Left renal cortex interstitium (tissue), 4 donors: ENCODE measurements at places on chromosomes 7 and 10. TPM values are rescaled to one million over a fixed set of nuclear protein-coding genes. Genes with fewer than 3 reads are reported as not detected.

Gene AKR1E2
- polyA plus RNA-seq, result 9.4 TPM

DNA sequence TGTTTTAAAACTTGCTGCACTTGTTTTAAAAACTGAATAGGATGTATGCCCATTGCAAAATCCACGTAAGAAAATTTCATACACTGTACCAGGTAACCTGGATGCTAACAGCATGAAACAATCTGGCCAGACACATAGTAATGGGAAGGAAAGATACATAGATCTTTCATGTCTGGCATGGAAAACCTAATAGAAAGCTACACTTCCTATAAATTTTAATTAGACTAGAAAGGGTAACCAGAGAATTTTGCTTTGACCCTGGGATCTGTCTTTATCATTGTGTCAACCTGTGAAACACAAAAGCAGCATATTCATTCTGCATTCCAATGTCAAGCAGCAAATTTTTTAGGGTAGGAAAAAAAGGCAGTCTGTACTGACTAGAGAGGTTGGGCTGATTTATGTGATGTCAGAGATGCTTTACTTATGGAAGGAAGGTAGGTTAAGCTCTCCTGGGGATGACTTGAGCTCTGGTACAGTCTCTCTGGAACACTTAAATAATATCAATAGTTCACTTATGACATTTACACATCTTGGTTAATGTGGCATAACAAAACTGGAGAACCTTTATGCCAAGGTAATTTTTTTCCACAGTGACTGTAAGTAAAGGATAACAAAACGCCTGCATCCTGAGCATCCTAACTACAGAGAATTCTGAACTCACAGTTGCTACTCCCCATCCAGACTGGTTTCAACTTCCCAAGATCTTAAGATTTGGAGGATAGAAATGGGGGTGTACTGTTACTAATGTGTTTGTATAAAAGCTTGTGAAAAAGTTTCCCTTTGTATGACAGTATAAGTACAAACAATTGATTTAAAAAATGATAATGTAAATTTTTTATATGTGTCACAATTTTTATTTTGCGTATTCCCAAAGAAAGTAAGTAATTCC is 44.7 kb downstream of the DOCK4 start:
- DNase-seq, result no peak

DNA sequence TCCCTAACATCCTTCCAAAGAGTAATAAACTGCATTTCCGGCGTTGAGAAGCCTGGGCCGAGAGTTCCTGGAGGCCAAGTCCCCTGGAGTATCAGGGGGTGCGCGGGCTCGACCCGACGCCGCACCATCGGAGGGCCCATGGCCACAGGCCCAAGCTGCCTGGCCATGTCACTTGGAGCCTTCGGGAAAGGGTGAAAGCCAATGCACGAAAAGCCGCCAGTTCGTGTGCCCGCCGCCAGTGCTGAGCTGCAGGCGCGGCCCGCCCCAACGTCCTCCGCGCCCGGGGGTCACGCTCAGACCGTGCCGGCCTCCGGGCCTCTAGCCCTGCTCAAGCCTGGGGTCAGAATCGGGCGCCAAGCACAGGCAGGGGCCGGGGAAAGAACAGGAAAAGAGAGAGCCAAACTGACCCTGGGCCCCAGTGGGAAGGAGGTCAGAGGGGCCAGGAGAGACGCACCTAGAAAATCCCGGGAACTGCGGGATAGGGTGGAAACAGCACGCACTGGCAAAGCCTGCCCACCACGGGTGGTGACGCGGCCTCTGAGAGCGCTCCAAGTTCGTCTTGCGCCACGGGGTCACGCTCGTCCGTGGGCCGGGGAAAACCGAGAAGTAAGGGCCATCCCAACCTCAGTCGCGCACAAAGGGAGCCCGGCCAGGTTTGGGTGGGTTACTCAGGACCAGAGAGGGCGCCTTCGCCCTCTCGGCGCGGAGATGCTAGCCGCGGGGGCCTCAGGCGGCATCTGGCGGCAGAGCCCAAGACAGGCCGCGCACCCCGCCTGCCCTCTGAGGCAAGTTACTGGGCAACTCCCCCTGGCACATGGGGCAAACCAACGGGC is 4.2 kb upstream of the EBF3 start:
- DNase-seq, result no peak

DNA sequence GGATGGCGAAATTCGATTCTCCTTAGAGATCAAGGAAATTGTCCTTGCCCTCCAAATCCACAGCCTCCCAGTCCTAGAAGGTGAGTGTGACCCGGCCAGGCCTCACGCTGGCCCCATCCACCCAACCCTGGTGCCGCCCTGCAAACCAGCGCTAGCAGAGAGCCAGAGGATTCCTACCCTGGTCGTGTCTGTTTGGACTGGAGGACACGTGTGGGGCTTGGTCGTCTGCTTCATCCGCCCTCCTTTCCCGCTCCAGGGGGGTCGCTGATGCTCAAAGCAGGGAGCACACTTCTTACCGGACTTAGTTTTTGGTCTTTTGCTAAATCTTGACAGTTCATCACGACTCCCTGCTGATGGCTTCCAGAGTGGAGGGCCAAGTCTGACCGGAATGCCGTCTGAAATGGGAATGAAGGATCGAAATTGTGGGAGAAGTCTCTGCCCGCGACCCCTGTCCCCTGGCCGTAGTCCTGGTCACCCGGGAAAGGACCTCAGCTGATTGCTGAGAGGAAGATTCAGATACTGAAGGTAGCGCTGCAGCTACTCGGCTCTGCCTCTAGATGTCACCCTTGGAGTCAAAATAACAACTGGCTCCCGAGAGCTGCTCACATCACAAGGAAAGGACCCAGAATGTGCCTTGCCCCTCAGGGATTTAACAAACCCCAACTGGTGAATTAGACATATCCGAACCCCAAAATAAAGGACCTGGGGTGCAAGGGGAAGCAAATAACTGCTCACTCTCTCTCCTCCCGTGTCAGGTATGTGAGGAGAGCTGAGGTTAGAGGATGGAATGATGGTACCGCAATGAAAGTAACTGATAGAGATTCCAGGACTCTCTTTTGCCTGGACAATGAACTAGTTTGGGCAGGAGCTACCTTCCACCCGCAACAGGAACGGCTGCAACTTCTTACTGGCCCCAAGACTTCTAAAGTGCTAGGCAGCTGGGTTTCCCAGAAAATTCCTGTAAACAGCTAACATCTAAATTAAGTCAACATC is 23.5 kb upstream of the ORC5 start:
- no peak for DNase-seq

DNA sequence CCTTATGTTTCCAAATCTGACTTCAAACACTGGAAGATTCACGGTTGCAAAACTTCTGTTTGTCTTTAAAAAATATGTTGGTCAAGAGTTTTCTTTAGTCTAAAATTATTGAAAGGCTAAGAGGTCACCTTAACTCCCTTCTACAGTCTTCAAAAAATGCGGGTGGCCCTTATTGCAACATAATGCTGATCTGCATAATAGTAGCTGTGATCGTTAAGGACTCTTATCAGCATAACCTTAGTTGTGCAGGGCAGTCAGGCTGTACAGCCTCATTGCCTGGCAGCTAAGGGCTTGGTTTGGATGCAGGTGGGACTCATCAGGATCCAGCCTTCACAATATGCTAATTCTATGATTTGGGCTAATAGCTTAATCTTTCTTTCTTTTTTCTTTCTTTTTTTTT is 15.0 kb downstream of the KIAA1217 start:
- no peak for DNase-seq

GRCh38 chr7:151206914-151207313 is 3.4 kb downstream of the H2BK1 start:
- DNase-seq, result no peak

Gene AFAP1L2
- polyA plus RNA-seq, result 49.1 TPM

DNA sequence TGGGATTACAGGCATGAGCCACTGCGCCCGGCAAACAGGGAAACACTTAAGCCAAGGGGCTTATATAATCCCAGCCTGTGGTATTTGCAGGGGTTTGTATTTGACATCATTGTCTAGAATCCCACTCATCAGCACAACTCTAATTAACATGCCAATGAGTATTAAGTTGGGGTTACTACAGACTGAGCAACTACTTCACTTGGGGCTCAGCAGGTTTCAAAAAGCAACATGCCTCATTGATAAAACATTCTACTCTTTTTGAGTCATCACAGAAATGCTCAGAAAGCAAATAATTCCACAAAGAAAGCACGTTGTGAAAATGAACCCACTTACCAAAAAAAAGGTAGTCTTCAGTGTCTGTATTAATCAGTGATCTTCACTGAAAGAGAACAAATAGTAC is 236.9 kb upstream of the CELF2 start:
- no peak for DNase-seq

DNA sequence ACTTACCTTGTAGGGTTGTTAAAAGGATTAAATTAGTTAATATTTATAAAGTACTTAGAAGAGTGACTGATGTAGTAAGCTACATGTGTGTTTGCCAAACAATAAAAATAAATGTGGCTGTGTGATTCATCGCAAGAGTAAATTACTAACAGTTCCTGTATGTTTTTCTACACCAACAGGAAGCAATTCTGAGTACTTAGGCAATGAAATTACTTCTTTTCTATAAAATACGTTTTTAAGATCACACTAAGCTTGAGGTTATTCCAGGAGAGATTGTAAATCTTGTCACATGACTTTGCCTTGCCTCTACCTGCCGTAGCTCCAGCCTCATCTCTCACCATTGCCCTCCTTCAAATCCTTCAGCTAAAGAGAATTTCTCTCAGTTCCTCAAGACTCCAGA is 18.1 kb upstream of the GSTK1 start:
- DNase-seq, result no peak

GRCh38 chr10:60952846-60953220 is 8.8 kb upstream of the RHOBTB1 start:
- no peak for DNase-seq

Gene SFTPA1
- not detected for polyA plus RNA-seq

DNA sequence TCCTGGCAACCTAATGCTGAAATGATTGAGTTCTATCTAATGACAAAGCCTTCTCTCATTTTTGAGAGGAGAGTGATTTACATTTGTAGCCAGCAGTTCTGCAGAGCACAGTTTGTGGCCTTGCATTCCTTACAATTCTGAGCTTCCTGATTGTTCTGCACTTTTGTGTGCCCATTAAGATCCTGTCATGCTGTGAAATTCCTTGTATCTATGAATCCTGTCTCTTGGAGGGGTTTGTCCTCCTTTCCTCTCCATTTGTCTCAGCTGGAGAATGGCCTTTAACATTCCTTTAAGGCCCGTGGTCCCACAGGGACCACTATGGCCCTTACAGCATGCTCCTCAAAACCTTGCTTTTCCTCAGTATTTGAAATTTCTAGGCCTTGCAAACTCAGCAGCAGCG is 10.4 kb downstream of the KLHL7 start:
- no peak for DNase-seq

Gene IGF2BP3
- polyA plus RNA-seq, result 72.2 TPM

DNA sequence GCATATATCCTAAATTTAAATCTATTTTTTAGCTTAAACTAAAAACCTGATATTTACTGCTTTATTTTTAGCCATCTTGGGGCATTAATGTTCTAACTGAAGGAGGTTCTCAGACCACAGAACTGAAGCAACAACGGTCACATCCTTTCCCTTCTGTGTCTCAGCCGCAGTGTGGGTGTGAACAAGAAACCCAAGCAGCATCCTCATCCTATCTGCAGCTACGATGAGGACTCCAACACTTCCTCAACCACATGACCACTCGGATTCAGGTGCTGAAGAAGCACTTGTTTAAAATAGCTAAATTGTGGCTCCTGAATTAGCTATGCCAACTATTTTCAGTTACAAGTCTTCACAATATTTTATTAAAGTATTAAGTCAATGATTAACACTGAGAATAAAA is 5.3 kb downstream of the ESYT2 start:
- no peak for DNase-seq

GRCh38 chr10:71075759-71076472 is 136.5 kb upstream of the UNC5B start:
- DNase-seq, result no peak

- DNase-seq, result no peak
Observed at GRCh38 chr10:92572362-92573090, 1.4 kb downstream of the IDE start.

Gene NXPH1
- 0.28 TPM for polyA plus RNA-seq

- no peak for DNase-seq
Observed at GRCh38 chr10:78700413-78700812, 368.4 kb upstream of the ZMIZ1 start.

DNA sequence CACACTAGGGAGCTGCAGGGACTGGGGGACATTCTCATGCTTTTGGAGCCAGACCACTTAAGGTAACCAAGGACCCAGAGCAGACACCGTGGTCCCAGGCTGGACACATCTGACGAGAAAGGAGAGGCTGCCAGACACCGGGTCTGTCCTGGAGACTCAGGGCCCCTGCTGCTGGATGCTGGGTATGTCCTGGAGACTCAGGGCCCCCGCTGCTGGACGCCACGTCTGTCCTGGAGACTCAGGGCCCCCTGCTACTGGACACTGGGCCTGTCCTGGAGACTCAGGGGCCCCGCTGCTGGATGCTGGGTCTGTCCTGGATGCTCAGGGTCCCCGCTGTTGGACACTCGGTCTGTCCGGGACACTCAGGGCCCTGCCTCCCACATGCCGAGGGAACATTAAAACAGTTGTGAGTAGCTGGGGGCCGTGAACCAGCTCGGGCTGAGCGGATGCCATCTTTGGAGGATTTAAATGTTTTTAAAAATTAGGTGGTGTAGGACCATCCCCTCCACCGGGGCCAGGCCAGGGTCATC is 249.7 kb downstream of the DNAJB6 start:
- DNase-seq, result no peak

Gene DENND2A
- polyA plus RNA-seq, result 35.1 TPM

GRCh38 chr7:130273933-130274255 is 7.2 kb downstream of the CPA2 start:
- DNase-seq, result no peak

GRCh38 chr7:72441791-72442190 is 29.7 kb upstream of the CALN1 start:
- DNase-seq, result no peak

GRCh38 chr10:86265895-86266259 is 100.7 kb downstream of the GRID1 start:
- no peak for DNase-seq

DNA sequence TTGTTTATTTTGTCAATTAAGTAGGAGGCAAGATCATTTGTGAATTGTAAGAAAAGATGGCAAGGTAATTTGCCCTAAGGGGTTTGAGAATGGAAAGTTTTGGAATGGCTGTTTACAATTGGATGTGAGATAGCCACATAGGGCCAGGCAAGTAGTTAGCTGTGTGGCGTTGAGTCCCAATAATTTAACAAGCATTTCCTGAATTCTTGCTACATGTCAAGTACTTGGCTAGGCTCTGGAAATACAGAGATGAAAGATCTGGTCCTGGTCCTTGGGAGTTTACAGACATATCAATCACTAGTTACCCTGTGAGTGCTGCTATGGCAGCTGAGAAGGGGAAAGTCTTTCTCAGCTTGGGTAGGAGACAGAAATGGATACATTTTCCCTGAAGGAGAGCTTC is 401.6 kb downstream of the SUGCT start:
- no peak for DNase-seq

DNA sequence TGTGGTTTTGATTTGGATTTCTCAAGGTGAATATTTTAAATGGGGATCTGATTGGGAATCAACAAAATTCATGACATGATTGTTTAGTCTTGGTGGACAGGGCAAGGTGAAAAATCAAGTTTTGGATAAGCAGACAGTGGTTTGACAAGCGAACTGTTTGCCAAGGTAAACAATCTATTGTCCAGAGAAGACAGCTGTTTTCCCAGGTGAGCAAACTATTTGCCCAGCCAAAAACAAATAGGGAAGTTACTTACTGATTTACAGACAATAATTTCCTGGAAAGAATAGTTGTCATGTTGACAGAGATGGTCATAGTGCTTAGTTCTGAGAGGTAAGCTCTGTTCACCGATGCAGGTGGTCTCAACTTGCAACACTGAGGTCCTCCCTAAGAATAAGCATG is 94.0 kb upstream of the STEAP1B start:
- DNase-seq, result no peak

GRCh38 chr10:28722065-28722803 is 44.9 kb downstream of the BAMBI start:
- no peak for DNase-seq

Gene ADAMTS14
- polyA plus RNA-seq, result 1.6 TPM
